ENCODE measurements at places on chromosomes 13 and 19.

- DNase-seq = no peak
Observed at GRCh38 chr19:42093926-42094325, 18.0 kb downstream of the ZNF574 start.

DNA sequence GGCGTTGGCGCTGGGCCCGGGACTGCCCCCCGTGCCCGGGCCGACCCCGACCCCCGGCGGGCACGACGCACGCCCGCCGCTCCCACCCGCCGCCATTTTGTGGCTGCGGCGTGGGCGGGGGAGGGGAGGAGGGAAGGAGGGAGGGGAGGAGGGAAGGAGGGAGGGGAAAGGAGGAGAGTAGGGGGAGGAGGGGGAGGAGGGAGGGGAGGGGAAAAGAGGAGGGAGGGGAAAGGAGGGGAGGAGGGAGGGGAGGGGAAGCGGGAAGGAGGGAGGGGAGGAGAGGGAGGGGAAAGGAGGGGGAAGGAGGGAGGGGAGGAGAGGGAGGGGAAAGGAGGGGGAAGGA lies at the start of gene BTBD2:
BTBD2 (minus strand) TSS at position 107 of the 343 bp plus-strand sequence; CDS start at position 96, 11 bp downstream.
- peak; percentile 40 for DNase-seq

DNA sequence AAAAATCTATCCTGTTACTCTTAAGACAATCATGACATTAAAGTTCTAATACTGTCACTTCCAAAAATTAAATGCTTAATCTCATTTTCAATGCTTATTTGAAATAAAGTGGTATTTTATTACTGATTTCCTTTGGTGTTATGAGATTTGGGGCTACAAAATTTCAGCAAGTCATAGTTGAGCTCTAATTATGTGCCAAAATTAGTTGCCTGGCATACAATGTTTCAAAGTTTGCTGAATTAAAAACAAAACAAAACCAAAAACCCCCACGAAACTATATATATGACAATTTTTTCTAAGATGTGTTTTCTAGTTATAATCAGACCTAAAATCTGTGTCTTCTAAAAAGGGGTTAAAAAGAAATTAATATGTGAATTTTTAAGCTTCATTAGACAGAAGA lies 62.2 kb downstream of the KCNRG start:
- no peak for DNase-seq

DNA sequence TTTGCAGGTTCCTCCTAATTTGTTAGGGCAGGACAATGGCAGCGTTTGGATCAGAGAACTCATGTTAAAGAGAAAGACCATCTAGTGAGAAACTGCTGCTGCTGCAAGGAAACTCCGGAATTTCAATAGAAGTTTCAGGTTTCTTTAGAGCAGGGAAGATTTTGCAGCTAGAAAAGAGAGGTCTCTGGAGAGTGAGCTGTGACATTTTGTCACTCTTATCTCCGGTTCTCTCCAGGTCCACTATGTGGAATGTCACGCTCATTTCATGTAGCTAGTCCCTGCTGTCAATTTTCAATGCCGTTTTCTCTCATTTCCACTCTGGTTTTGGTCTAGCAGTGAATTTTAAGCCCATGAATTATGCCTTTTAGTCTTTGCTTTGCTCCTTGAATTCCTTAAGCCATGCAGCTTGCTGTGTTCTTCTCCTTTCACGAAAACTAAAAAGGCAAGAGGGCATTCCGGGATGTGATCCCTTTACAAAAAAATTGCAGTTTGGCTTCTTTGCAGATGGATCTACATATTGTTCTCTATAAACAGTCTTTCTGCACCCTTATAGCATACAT lies 46.7 kb upstream of the POSTN start:
- no peak for DNase-seq

DNA sequence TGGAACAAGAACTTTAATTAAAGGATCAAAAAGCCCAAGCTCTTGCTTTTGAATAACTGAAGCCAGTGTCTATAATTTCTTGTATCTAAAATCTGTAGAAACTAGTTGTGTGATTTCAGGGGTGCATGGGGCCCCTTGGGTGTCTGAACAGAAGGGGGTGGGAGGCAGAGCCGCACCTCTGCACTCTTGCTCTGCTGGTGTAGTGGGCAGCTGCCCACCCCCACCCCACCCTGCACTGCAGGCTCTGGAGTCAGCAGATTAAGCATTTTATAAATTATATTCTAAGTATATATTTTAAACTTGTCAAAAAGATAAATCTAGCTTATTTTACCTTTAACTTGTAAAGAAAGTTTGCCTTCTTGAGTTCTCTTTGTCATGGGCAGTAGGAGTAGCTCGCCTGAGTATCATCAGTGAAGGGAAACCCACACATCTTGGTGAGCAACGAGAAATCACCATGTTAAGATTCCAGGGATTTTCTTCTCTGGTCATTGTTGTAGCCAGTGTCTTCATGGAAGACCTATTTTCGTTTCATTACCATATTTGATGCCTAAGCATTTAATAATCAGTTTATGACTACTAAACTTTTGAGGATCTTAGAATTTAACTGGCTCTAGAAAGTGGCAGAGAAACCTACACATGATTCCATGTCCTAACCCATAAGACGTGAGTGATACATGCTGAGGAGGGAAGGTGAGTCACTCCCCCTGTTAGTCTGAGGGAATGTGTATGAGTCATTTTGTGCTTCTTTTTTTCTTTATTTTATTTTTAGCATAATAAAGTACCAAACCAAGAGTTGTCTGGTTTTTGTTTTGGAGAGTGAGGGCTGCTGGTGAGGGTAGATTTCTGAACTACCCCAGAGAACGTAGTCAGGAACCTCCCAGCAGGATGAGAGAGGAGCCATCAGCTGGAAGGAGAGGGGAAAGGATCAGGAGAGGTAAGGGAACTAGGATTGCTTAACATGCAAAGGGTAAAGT lies 7.7 kb downstream of the UBE2L5 start:
- no peak for DNase-seq

- DNase-seq = no peak
Observed at GRCh38 chr19:2977746-2978138, 378 bp downstream of the TLE6 start.

- DNase-seq = no peak
Observed at GRCh38 chr13:35785576-35786303, 309.3 kb upstream of the MAB21L1 start.

DNA sequence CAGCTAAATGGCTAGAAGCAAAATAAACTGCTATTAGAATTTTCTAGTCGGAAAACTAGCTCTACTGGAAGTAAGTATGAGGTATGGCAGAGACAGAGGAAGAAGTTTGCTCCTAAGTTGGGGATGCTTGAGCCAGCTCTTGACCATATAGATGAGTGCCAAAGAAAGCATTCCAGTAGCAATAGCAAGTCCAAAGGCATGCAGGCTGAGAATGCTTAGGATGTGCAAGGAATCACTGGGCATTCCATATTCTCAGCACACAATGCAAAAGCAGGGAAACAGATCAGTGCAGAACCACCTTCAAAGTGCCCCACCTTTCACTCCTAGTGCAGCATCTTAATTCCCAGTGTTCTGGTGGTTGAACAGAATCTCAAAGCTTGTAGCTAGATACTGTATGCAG lies 32.9 kb downstream of the SERTM1 start:
- no peak for DNase-seq

DNA sequence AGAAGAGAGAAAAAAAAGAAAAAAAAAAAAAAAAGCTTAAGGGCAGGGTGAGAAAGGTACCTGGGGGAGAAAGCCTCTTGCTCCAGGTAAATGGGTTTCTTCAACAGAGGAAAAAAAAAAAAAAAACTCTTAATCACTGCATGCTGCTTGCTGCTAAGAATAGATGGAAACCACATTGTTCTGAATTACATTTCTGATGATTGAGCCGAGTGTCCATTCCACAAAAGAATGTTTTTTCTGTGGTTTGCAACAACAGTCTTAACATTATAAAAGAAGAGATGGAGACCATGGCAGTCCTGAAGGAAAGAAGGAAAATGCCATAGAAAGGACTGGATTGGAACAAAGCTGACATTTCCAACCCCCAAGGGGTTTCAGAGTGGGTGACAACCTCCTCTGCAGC lies 1312.7 kb downstream of the SLITRK1 start:
- DNase-seq = no peak

DNA sequence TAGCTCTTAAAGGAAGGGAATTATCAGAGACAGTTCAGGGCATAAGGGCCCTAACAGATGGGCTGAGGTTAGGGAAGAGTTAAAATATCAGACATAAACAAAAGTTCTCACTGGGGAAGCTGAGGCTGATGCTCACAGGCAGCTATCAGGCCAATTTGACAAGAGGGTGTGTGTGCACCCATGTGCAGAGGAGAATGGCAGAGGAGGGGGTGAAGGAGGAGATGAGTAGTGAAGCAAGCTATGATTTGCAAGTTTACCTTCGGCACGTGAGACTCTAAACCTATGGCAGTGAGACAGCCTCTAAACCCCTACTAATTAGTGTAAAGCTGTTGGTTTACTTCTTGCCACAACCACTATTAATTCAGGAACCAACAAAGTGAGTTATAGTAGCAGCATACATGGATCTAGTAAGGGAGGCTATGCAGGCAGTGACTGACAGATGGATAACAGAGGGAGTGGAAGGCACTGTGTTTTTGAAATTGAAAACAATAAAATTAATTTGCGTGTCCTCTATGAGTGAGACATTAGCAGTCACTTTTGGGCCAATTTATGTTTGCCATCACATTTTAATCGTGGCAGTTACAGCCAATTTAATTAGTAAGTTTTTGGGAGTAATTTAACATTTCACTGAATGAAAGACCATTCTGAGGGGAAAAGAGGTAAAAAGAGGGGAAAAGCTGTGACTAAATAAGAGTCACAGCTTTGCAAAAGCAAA lies 99.6 kb upstream of the HTR2A start:
- no peak for DNase-seq

- no peak for DNase-seq
Observed at GRCh38 chr19:14703833-14704232, 14.0 kb downstream of the ZNF333 start.
